ENCODE measurements at places on chromosomes 11 and 22.

- DNase-seq, result no peak
Observed at GRCh38 chr11:17551347-17552040, 4.4 kb downstream of the OTOG start.

- no peak for DNase-seq
Observed at GRCh38 chr11:92572559-92572958, 347.9 kb downstream of the FAT3 start.

GRCh38 chr22:43275545-43276317 is 67.4 kb downstream of the SCUBE1 start:
- no peak for DNase-seq

GRCh38 chr11:13303668-13304649 is 26.4 kb downstream of the BMAL1 start:
- no peak for DNase-seq

GRCh38 chr11:92226331-92227229 is 2.0 kb downstream of the FAT3 start:
- peak; percentile 11 for DNase-seq

- no peak for DNase-seq
Observed at GRCh38 chr11:73141309-73142127, 600 bp downstream of the FCHSD2 start.

DNA sequence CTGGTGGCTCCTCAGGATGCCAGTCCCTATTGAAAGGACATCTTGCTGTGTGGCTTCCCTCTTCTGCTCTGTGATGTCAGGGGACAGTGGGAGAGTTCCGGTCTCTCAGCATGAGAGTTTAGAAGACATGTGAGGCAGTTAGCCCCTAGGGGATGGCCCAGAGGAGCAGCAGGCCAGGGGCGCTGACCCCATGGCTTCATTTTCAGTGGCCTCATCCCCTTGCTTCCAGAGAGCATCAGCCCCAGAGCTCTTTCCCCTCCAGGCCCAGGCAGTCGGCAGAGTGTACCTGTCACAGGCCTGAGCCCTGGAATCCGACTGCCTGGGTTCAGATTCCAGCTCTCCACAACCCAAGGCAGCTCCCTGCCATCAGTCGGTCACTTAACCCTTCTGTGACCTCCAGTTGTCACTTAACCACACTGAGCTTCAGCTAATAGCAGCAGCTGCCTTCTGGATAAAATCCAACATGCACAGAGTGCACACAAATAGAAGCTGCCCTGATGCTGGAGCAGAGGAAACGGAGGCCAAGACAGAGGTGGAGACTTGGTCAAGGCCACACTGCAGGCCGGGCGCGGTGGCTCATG is 14.1 kb upstream of the LRRC10B start:
- DNase-seq, result no peak

Measured in anterior cingulate cortex (tissue), 58 donors.